ENCODE measurements at places on chromosomes 7 and 10.

DNA sequence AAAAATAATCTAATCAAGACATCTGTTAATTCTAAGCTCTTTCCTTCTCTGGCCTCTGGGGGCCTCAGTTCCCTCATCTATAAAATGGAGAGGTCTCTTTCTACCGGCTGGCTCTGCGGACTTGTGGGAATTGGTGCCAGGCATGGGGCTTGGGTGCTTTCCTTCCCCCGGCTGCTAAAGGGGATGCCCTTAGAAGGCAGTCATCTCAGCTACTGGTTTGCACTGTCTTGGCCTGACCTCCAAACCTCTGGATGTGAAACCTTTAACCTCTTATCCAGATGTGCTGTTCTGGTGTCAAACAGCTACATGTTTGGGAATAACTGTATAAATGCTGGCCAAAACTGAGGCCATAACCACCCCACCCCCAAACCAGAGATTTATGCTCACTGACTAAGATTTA, 320.0 kb downstream of the RPS24 start:
- DNase-seq, result no peak

DNA sequence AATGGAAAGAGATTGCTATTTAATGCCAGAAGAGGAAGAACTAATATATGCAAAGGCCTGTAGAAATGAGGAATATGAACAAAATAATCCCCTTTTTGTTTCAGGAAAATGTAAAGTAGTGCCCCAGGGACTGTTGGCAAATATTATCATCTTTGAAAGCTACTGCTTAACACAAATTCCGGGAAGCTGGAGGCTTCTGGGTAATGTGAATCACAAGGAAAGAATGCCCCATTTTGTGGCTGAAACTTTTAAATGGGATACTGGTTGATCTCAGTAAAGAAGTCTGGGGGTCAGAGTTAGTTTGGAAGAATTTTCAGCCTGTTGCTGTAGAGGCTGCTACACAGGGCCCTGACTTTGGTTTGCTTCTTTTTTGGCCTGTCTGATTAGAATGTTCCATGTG, 141.0 kb downstream of the PTEN start:
- DNase-seq, result no peak

DNA sequence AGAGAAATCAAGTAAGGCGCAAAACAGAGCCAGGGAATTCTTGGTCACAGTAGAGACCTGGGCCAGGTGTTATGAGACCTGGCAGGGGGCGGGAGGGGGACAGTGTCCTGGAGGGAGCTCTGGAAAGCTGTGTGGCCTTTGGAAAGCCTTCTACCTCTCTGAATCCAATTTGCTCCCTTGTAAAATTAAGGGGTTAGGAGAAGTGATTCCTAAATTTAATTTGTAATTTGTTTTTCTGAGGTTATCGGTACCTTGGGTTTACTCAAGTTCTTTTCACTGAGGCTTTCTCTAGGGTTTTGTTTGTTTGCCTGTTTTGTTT, 920.8 kb downstream of the TYW1 start:
- DNase-seq, result no peak

DNA sequence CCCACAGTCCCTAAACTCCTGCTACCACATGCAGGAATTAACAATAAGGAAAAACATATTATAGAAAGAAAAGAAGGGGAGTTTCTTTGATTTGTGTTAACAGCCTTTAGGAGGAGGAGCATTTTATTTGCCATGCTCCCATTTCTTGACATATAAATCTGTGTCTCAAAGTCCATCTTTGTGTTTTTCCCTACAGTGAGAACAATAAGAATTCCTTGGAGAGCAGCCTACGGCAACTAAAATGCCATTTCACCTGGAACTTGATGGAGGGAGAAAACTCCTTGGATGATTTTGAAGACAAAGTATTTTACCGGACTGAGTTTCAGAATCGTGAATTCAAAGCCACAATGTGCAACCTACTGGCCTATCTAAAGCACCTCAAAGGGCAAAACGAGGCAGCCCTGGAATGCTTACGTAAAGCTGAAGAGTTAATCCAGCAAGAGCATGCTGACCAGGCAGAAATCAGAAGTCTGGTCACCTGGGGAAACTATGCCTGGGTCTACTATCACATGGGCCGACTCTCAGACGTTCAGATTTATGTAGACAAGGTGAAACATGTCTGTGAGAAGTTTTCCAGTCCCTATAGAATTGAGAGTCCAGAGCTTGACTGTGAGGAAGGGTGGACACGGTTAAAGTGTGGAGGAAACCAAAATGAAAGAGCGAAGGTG, 4.1 kb downstream of the IFIT2 start:
- no peak for DNase-seq

- DNase-seq, result no peak
Observed at GRCh38 chr10:49568235-49568634, 29.3 kb upstream of the ERCC6 start.

DNA sequence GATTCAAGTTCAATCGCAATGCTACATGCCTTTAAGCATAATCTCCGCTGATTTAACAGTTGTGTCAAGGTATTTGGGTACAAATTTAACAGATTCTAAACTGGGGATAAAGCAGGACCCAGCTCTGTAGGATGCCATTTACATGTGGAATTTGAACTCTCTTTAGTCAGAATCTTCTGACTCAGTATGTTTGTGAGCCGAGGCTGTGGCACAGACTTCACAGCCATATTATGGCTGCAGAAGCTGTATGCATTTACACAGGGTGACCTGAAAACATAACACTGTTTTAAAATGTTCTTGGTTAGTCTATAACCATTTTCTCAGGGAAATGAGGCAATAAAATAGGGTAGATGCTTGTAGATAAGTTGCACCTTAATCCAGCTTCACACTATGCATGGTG, 8.7 kb downstream of the PDLIM1 start:
- no peak for DNase-seq

GRCh38 chr10:84075226-84076046, 63.9 kb upstream of the GHITM start:
- no peak for DNase-seq
